Activated CD4-positive, alpha-beta memory T cell treated with anti-CD3 and anti-CD28 coated beads, Interleukin-2, amount 10 ng/mL, durations not matched to agents 7 days and 5 days (primary cell): ENCODE measurements at places on chromosomes 1 and 21. TPM values are rescaled to one million over a fixed set of nuclear protein-coding genes. Genes with fewer than 3 reads are reported as not detected.

DNA sequence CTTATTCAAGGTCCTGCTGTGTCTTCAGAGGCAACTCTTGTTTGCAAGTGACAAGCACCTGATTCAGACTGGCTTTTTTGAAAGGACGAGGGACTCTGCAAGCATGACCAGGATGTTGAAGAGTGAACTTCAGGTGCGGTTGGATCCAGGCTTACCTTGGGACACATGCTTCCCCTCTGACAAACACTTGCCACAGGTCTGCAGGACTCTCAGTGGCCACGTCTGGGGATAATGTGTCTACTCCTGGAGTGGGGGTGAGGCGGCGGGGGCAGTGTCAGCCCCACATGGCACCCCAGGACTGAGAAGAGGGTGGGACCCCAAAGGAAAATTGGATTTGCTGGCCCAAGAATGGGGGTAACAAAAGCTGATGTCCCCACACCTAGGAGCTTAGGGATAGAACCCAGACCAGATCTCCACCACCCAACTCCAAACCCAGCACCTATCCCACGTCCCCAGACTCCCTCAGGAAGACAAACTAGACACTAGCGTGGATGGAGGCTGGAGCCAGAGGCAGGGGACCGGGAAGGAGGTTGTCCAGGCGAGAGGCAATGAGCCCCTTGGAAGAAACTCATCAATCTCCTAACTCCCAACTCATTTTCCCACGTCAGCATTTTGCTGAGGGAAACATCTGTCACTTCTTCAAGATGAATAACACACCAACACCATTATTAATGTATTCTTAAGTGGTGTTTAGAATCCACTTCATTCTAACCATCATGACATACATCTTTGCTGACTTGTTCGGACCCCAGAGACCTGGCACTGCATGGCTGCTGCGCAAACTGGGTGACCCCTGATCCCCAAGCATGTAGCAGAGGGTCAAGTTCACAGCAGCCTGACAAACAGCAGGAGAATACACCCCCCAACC is 32.0 kb upstream of the LAPTM5 start:
- no peak for DNase-seq

- no peak for DNase-seq
These were observed 4.0 kb upstream of the SLC25A34 start for GRCh38 chr1:15731735-15732685.

DNA sequence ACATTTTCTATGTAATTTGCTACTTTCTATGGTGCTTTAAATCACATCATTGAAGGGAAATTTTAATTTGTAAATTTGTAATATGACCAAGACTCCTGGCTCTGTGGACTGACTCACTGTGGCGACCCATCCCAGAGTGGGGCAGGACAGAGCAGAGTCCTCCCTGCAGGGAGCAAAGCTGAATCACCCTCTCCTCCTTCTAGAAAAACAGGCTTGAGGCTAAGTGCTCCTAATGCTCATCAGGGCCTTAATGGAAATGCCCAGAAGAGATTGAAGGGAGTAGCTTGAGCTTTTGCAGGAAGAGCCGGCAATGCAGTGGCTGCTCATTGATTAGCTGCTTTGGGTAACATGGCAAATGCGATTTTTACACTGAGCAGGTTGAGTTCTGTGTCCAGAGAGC is 16.8 kb downstream of the S100A10 start:
- no peak for DNase-seq

DNA sequence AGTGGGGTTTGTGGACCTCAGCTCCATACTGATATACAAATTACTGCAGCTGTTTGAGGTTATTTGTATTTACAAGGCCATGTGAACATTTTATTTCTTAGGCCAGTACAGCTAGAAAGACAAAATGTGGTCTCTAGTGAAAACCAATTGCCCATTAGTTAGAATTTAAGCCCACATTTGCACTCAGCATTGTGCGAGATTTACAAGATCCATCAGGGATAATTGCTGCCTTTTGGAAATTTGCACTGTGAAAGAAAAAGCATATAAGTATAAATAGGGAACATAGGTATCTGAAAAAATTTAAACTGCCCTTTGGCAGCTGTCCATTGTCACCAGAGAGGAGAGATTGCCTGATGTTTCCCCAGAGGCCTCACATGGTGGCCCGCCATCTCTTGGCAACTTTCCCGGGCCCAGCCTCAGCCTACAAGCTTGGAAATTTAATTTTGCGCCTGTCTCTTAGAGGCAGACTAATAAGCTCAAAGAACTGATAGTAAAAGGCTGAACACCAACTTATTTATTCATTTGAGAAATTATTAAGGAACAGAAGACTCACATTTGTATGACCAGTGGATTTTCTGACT is 120.7 kb downstream of the MAP3K21 start:
- DNase-seq, result no peak

- DNase-seq, result no peak
These were observed 76.1 kb upstream of the SIPA1L2 start for GRCh38 chr1:232705815-232706575.

- DNase-seq, result no peak
These were observed 30.9 kb upstream of the SERTAD4 start for GRCh38 chr1:210201681-210202080.

DNA sequence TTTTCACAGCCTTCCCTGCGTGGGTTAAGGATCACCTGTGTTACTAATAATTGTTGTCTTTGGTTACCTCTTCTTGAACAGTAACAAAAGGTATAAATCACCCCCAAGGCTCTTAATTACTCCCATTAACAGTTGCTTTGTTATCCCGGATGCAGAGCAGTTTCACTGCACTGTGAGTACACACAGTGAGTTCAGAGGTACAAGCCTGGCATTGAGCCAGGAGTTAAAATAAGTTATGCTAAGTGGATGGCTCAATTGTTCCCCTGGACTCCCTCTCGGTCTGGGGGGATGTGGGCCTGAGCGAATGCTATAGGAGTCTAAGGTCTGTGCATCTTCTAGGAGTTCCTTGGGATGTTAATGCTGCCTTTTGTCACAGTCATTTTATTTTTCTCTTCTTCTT is 258.3 kb downstream of the ATG4C start:
- no peak for DNase-seq

GRCh38 chr21:27678511-27678910 is 711.6 kb upstream of the ADAMTS5 start:
- DNase-seq, result no peak

- no peak for DNase-seq
These were observed 26.6 kb upstream of the GPR153 start for GRCh38 chr1:6287431-6287886.

DNA sequence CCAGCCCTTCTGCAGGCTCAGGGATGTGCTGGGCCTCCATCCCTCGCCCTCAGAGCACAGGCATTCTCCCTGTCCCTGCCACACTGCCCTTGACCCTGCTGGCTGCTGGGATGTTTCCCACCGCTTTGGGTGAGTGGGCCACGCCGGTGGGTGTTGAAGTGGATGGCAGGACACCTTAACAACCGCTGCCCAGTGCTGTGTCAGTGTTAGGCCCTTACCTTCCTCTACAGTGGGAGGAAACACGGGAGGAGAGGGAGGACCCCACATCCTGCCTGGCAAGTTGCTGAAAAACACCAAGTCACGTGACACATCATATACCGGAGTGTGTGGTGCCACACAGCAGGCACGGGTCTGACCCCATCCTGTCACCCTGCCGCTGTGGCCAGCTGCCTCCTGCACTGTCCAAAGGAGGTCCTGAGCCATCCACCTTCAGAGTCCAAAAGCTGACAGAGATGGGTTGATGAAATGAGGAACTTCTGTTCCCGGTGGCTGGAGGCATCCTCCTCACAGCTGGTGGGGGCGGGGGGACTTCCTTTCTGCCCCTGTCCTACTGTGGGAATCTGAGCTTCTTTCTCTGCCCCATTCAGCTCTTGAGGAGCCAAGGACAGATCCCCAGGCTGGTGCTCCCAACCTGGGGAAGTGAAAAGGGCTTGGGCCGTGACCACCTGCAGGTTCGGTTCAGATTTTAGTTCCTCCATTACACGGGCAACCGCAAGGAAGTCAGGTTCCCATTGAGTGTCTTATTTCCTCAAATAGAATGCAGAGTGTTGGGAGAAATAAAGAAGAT is 3.2 kb upstream of the THEMIS2 start:
- peak; percentile 84 for DNase-seq

DNA sequence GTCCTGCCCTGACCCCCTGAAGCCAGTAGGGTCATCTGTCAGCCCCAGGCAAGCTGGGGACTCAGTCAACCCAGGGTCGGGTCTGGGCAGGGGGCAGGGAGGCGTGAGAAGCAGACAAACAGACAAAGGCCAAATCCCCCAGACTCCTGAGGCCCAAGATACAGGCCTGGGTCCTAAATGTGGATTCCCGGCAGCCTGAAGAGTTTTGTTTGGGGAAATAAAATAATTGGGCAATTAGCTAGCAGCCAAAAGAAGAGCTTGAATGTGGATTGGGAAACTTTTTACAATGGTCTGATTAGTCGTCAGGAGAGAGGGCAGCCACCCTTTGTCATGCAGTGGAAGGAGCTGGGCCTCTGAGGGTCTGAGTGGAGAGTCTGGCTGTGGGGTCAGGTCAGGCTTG is 4.5 kb upstream of the LEFTY2 start:
- DNase-seq, result no peak

GRCh38 chr1:203663294-203663693 is 36.7 kb downstream of the ATP2B4 start:
- DNase-seq, result no peak

DNA sequence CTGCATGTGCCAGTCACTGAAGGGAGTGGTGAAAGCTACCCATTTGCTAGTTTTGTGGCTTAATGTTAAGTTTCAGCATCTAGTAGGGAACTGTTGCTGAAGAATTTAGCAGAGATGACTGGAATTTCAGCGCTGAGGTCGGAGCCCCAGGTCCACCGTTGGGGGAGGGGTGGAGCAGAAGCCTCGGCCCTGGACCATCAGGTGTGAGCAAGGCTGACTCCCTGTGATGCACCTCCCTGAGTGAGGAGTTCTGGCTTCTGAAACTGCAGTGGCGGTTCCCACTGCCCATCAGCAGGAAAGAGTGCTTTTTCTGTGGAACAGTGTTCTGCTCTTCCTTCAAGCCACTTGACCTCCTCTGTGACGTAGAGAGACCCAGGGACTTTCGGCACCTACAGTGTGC is 1.3 kb downstream of the NOS1AP start:
- no peak for DNase-seq

GRCh38 chr1:162882248-162882674 is 21.3 kb upstream of the CCDC190 start:
- no peak for DNase-seq

DNA sequence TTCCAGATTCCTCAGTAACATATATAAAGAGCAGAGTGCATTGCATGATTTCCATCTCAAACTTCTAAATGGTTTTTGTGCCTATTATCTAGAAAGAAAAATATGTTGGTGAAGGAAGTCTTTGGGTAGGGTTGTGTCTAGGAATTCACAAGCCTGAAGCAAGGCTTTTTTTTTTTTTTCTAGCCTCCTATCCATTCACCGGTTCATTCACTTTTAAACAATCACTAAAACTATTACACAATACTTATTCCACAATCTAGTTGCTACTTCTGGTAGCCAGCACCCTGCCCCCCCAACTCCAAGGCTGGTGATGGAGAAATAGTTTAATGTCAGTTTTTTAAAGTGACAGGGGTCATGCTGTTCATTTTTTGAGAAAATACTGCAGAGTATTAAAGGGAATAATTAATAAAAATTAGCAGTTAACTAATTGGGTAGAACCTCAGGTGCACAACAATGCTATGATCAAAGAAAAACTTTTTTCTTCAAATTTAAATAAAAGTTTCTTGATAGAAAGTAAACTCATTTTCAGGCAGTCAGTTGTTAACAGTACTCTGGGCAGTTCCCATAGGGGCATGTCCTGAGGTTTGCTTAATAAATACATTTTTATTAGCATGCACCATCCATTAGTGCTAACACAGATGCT is 10.9 kb downstream of the IRF2BP2 start:
- DNase-seq, result no peak

DNA sequence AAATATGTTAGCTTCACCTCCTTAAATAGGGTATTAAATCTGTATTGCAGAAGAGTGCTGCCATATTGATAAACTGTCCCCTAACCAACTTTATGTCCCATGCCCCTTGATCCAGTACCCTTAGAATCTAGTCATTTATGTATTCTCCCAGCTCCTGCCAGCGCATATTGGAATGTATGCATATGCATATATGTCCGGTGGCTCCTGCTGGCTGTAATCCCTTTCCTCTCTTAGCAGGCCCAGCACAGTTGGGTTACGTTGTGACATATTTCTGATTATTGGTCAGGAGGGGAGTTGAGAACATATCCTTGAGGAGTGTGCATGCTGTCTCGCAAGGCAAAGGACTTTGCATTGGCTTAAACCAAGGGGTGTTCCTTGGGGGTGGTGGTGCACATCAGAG is 29.2 kb upstream of the CREG1 start:
- DNase-seq, result no peak

GRCh38 chr1:203153989-203154821 is 21.4 kb downstream of the MYBPH start:
- DNase-seq, result no peak

DNA sequence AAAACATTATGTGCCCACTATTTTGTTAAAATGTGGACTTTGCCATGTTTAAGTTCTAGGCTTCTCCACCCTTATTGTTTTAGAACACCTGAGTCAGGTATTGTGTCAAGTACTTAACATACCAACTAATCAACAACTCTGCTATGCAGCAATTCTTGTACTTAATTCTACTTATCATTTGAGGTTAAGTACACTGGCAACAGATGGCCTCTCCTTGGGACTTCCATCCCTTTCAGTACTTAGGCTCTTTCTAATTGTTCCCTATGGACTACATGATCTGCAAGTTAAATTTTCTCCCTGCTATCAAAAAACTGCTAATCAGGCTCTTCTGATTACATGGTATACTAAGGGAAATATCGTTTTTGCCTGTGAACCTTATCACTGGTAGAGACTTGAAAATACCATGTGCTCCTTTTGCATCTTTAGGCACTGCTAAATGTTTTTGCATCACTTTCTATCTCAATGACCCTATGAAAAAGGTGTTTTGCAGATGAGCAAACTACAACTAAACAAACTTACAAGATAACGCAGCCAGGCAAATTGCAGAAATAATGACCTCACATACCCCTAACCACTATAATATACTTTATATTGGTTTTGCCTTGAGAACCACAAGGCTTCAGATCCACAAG is 18.9 kb downstream of the SFPQ start:
- no peak for DNase-seq

TESK2 gene
- total RNA-seq, result 3.7 TPM

DMBX1 gene
- 0.38 TPM for total RNA-seq

GCSAML gene
- not detected for total RNA-seq

RHOU gene
- total RNA-seq, result 4.5 TPM

CDK18 gene
- total RNA-seq, result 1.4 TPM

RNF186 gene
- total RNA-seq, result not detected

ACOT7 gene
- 56.8 TPM for total RNA-seq

FCAMR gene
- not detected for total RNA-seq

CFAP57 gene
- 0.10 TPM for total RNA-seq

THEMIS2 gene
- 60.1 TPM for total RNA-seq
